Choroid plexus epithelial cell (primary cell): ENCODE measurements at places on chromosomes 5 and 9.

GRCh38 chr5:52947208-52947607, 41.9 kb upstream of the ITGA2 start:
- peak; percentile 82 for DNase-seq

GRCh38 chr5:58183078-58183785, 276.7 kb downstream of the PLK2 start:
- no peak for DNase-seq

DNA sequence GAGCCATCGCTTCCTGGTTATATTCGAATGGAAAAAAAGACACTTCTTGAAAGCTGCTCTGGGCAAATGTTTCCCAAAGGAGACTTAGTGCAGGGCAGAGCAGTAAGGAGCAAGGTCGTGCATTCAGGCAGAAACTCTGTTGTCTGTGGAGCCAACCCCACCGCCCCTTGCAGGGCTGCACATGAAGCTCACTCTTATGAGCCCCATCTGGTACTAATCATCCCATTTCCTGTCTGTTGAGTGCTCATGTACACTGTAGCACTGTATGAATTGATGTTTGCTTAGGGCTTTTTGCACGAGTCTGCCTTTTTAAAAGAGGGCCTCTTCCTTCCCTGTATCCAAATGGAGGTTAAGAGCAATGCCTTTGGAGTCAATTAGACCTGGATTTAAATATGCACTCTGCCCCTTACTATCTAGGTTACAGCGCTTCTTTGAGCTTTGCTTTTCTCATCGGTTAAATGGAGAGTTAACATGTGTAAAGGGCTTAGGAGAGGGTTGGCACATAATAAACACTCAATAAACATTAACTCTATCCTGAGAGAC, 25.4 kb downstream of the HMHB1 start:
- peak; percentile 54 for DNase-seq

DNA sequence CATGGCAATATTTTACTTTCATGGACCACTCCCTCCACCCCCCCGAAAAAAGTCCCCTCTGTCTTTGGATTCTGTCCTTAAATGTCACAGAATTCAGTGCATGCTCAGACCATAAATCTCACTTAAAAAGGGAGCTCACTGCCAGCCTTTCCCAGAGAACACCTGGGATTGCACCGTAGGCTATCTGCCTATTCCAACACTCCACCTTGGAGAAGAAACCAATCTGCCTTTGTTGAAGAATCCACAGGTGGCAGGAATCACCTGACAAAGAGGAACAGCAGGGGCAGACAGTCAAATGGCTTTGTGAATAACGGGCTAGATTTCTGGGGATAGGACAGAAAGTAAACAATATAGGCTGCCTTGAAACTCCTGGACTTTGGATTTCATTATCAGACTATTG, 306.7 kb upstream of the BRINP1 start:
- no peak for DNase-seq

- no peak for DNase-seq
These were observed 350.9 kb upstream of the PCSK5 start for GRCh38 chr9:75539523-75539922.

DNA sequence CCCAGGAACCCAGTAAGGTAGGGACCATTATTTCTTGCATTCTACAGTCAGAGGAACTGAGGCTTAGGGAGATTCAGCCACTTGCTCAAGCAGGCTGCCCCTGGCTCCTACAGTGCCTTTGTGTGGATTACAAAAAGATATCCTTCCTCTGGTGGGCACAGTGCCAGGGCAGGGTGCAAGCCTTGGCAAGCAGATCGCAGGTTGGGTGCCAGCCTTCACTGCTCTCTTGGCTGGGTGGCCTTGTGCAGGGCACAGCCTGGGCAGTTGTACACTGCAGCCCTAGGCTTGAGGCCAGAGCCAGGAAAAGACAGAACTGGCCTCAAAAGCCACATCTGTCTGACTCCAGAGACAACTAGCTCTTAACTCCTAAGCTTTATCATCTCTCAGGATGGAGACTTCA, 15.0 kb downstream of the DOCK2 start:
- no peak for DNase-seq

- DNase-seq: peak; percentile 70
These were observed at the start of gene EFNA5 for GRCh38 chr5:107670932-107671741. EFNA5 (minus strand) TSS chr5:107670937.
